ENCODE measurements at places on chromosomes 4 and X.

GRCh38 chr4:182537031-182537795 lies 294.0 kb downstream of the TENM3 start:
- H3K27ac ChIP-seq, result no peak overlapping the region
- H3K27me3 ChIP-seq, result no peaks in the 10 kb centered on the region
- no peaks in the 10 kb centered on the region for H3K36me3 ChIP-seq
- peaks cover 6% of the 10 kb centered on the region for H3K4me1 ChIP-seq
- no peak overlapping the region for H3K4me3 ChIP-seq

GRCh38 chr4:40992472-40993295 lies 221.7 kb downstream of the APBB2 start:
- no peak overlapping the region for H3K4me3 ChIP-seq
- no peaks in the 10 kb centered on the region for H3K27me3 ChIP-seq
- no peaks in the 10 kb centered on the region for H3K36me3 ChIP-seq
- H3K27ac ChIP-seq, result no peak overlapping the region

DNA sequence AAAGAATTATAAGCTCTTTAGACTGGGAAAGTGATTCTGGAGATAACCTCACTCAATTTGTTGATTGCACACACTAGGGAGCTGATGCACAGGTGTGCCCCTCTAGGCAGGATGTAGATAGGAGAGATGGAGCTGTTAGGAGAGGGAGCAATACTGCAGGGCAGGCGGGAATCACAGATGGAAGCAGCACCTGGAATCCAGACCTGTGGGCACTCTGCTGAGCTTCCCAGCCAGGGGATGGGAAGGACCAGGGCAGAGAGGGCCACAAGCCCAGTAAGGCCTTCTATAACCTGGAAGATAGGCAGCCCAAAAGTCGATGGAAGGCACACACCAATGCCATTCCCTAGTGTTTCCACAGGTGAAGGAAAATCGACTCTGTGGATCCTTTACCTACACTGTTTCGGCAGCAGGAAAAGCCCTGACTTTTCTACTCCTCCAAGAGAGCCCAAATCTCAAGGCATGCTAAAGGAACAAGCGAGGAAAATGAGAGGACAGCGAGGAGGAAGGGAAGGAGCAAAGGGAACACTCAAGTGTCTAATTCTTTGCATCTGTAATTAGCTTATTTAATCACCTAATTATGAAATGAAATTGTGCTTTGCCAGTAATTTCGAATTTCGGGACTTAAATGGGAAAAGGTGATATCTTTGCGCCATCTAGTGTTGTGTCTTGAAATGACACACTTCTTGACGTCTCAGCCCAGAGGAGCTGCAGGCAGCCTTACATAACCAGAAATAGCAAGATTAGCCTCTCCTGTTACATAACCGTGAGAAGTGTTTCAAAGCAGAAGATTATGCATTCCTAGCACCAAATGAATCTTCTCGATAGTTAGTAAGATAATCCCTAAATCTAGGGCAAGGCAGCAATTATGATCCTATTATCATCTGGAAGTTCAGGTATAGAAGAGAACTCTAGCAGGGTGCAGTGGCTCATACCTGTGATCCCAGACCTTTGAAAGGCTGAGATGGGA lies 31.0 kb upstream of the TLR3 start:
- H3K27ac ChIP-seq, result no peak overlapping the region
- H3K4me1 ChIP-seq, result no peaks in the 10 kb centered on the region
- H3K27me3 ChIP-seq, result peaks cover 28% of the 10 kb centered on the region
- peak; percentile 31 for DNase-seq
- no peak overlapping the region for H3K4me3 ChIP-seq

GRCh38 chr4:175394208-175394607 lies 417.9 kb downstream of the GPM6A start:
- H3K27ac ChIP-seq, result no peak overlapping the region
- no peak overlapping the region for H3K4me3 ChIP-seq
- no peaks in the 10 kb centered on the region for H3K27me3 ChIP-seq
- peaks cover 6% of the 10 kb centered on the region for H3K4me1 ChIP-seq

DNA sequence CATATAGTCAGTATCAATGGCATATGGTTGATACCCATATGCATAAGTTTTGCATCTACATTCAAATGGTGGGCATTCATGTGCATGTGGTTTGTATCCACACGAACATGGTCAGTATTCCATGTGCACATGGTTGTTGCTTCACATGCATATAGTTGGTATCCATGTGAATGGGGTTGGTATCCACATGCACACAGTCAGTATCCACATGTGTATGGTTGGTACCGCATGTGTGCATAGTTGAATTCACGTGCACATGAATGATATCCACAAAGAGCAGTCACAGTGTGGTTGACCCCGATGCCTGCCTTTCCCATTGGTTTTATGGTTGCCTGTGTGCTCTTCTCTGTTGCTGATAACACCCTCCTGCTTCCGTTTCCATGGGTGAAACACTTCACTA lies 427.9 kb downstream of the STIM2 start:
- H3K27me3 ChIP-seq, result no peaks in the 10 kb centered on the region
- no peaks in the 10 kb centered on the region for H3K4me1 ChIP-seq
- no peak overlapping the region for H3K27ac ChIP-seq
- H3K4me3 ChIP-seq, result no peak overlapping the region
- H3K36me3 ChIP-seq, result no peaks in the 10 kb centered on the region

- no peaks in the 10 kb centered on the region for H3K27me3 ChIP-seq
- H3K4me1 ChIP-seq, result peaks cover 12% of the 10 kb centered on the region
- DNase-seq, result no peak
- no peak overlapping the region for H3K4me3 ChIP-seq
These were observed 168.7 kb downstream of the NR3C2 start for GRCh38 chr4:148273501-148273986.

DNA sequence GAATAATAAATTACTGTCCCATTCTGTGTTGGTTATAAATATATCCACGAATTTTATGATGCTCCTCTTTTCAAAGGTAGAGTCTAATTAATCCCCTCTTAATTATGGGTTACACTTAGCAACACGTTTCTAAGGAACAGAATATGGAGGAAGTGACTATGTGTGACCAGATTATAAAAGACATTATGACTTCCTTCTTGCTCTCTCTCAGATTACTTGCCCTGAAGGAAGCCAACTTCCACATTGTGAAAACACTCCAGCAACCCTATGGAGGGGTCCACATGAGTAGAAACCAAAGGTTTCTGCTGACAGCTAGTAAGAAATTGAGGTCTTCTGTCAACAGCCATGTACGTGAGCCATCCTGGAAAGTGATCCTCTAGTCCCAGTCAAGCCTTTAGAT lies 59.3 kb downstream of the WDFY3 start:
- no peaks in the 10 kb centered on the region for H3K27me3 ChIP-seq
- peaks cover 1% of the 10 kb centered on the region for H3K4me1 ChIP-seq
- no peak for DNase-seq
- H3K27ac ChIP-seq, result no peak overlapping the region
- H3K36me3 ChIP-seq, result peaks cover 10% of the 10 kb centered on the region

DNA sequence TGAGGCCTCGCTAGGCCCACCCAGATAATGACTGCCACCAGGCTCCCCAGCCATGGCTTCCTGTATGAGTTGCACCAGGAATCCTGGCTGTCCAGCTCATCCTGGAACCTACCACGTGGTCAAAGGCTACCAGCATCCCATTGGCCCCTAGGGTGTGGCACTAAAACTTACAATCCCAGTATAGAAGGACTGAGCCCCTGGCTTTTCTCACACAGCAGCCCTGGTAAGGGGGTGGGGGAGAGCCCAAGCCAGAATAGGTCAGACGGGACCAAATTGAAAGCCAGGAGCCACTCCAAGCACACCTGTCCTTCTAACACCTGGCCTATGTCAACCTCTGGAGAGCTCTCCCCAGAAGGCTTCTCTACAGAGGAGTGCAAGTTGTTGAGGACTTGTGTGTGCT lies 269.3 kb upstream of the AGTR2 start:
- H3K27me3 ChIP-seq, result no peaks in the 10 kb centered on the region
- H3K36me3 ChIP-seq, result peaks cover 25% of the 10 kb centered on the region
- no peak for DNase-seq
- H3K4me3 ChIP-seq, result no peak overlapping the region

DNA sequence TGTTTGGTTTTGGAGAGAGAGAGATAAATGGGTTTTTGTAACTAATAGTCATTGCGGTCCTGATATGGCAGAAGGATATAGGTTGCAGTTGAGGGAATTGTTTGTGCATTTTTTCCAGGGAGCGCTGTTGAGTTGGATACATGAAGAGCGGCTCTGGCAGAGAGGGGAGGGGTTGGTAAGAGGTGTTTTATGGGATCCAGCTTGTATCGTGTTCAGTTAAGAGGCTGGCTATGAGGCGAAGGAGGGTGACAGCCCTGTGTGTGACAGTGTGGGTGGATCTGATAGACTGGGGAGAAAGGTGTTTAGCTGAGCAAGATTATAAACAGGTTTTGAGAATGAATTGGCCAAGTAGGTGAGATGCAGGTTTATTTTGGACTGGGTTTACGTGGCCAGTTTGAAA lies 1.5 kb downstream of the SPANXN4 start:
- DNase-seq, result no peak
- H3K4me3 ChIP-seq, result no peak overlapping the region
- no peaks in the 10 kb centered on the region for H3K27me3 ChIP-seq
- no peak overlapping the region for H3K27ac ChIP-seq

DNA sequence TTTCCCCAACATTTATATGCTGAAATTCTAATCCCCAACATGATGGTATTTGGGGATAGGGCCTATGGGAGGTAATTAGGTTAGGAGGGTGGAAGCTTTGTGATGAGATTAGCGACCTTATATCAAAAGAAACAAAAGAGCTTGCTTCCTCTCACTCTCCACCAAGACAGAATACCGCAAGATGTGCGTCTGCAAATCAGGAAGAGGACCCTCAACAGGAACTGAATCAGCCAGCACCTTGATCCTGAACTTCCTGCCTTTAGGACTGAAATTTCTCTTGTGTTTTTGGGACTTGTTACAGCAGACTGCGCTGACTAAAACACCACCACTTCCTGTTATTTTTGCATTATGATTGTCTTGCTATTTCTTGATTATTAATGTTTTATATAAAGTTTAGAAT lies 1889.4 kb downstream of the C4orf33 start:
- H3K27ac ChIP-seq, result no peak overlapping the region
- H3K36me3 ChIP-seq, result no peaks in the 10 kb centered on the region
- H3K27me3 ChIP-seq, result no peaks in the 10 kb centered on the region
- no peaks in the 10 kb centered on the region for H3K4me1 ChIP-seq
- no peak overlapping the region for H3K4me3 ChIP-seq

DNA sequence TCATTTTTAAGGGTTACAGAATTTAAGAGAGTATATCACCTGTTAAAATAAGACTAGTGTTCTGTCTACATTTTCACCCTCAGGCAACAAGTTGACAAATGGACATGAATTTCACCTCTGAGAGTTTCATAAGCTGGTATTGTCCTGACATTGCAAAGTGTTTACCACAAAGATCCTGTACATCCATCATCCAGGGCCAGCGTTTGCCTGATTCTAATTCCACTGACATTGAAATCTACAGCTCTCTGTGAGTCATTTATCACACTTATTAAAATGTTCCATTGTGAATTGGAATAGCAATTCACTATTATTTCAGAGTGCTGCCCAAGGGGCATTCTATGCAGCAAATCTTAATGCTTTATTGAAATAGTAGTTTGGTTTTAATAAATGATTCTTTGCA lies 1499.4 kb upstream of the PCDH7 start:
- no peaks in the 10 kb centered on the region for H3K27me3 ChIP-seq
- no peaks in the 10 kb centered on the region for H3K4me1 ChIP-seq
- no peak for DNase-seq
- no peak overlapping the region for H3K4me3 ChIP-seq
- H3K36me3 ChIP-seq, result no peaks in the 10 kb centered on the region

DNA sequence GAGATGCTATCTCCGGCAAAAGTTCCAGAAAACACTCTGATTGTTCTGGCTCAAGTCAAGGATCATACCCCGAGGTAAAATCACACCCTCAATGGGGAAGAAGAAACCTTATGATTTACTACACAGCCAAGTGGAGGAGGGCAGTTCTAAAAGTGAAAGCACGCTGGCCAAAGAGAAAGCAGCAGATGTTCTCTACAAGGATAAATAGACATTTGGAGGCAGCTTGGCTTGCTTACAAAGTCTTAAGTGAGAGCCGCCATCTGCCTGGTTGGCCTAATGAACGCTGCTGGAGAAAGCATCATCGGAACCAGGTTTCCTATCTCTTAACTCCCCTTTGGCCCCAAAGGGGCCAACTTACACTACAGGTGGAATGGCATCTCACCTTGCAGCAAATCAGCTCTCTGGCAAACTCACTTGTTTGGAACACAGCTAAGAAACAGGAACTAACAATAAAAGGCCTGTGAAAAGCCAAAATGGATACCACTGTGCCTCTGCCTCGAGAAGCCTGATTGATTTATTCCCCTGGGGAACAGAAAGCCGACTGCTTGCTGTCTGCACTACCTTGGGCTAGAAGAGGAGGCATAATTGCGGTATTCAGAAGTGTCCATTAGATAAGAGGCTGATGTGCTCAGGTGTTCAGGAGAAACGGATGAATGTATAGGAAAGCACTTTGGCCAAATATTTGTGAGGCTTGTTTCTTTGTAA lies 22.8 kb downstream of the FRAS1 start:
- H3K36me3 ChIP-seq, result peaks cover 18% of the 10 kb centered on the region
- no peak overlapping the region for H3K4me3 ChIP-seq
- DNase-seq, result no peak
- H3K27me3 ChIP-seq, result no peaks in the 10 kb centered on the region

DNA sequence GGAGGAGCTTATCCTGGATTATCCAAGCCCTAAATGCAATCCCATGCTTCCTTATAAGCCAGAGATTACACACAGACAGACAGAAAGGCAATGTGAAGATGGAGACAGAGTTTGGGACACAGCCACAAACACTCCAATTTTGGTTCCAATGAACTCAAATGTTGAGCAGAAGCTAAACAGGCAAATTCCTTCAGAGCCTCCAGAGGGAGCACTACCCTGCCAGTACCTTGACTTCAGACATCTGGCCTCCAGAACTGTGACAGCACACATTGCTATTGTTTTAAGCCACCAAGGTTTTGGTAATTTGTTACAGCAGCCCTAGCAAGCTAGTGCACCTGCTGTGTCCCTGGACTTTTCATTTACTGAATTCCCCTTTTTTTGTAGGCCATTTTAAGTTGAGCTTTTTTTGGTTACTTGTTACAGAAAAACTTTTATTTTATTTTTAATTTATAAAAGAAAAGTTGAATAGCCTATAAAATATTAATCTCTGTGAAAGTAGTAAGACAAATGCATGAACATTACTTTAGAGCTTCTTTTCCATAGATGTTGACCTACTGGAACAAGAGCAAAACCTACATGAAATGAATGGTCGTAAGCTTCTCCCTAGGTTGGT lies 33.4 kb upstream of the SRD5A3 start:
- H3K36me3 ChIP-seq, result no peaks in the 10 kb centered on the region
- no peak for DNase-seq
- no peaks in the 10 kb centered on the region for H3K4me1 ChIP-seq
- H3K4me3 ChIP-seq, result no peak overlapping the region
- H3K27me3 ChIP-seq, result no peaks in the 10 kb centered on the region

GRCh38 chr4:182042945-182043344 lies 200.3 kb upstream of the TENM3 start:
- no peaks in the 10 kb centered on the region for H3K36me3 ChIP-seq
- no peak for DNase-seq
- no peak overlapping the region for H3K27ac ChIP-seq
- H3K4me1 ChIP-seq, result peaks cover 1% of the 10 kb centered on the region

Measured in progenitor cell of endocrine pancreas (in vitro differentiated cells).